ENCODE measurements at places on chromosomes 1 and 21.
A peak's percentile ranks its signal among the peaks of the same experiment; 100 is the strongest.

DNA sequence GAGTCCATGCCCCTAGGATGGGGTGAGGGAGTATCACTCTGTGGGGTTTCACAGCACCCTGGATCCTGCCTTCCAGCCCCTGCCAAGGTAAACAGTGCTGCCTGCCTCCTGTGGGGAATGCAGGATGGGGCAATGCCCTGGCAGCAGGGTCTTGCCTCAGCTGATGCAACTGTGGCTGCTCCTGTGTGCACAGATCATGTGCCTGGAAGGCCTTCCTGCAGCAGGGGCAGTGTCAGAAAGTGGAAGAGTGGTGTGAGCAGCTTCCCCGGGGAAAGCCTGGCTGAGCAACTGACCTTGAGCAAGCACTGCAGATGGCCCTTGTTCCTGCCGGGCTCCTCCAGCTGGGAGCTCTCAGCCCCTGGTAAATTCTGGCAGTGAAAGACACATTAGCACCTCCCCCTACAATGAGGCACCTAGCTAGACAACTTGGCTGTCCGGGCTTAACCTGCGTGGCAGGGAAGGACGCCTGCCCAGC, 9.9 kb downstream of the TOR3A start:
- no peak for DNase-seq

DNA sequence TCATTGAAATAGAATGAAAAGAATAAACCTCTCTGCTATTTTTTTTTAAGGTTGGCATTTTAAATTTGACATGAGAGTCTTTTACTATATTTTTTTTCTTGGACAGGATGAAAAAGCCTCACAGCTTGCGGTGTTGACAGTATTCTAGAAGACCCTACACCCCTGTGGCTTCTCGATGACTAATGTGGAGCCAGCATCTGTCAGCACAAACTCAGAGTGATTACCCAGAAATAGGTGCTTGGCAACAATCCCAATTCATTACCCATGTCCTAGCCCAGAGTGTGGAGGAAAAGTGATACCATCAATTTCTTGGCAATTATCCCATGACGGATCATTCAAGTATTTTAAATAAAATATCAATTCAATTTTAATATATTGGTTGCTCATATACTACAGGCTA, 186.8 kb upstream of the MAP1LC3C start:
- DNase-seq = peak; percentile 26

DNA sequence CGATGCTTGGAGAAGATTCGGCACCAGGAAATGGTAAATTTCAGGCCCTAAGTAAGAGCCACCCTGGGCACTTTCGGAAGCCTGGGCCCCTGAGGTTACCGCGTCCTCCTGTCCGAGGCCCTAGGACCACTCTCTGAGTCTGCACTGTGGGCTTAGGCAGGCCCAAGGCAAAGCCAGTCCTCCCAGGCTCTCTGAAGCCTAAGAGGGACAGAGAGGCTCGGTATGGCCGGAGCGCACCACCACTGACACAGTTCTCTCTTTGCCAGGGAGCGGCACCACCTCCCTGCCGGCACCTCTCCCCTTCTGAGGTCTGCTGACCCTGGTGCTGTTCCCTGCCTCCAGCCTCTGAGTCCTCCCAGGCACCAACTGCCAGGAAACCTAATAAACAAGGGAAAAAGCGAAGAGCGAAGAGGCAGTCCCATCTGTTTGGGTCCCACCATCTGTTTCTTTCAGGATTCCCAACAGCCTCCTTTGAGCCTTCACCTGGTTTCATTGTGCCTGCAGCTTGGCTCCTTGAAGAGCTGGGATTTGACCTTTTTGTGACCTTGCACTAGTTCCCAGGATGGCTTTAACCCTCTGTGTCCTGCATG, 57.7 kb downstream of the VWA5B1 start:
- no peak for DNase-seq

GRCh38 chr1:21022279-21023040, 154.2 kb downstream of the EIF4G3 start:
- peak; percentile 52 for DNase-seq

GRCh38 chr1:203316626-203317093, 11.3 kb downstream of the BTG2 start:
- no peak for DNase-seq

GRCh38 chr21:29449306-29449950, 150.7 kb downstream of the BACH1 start:
- no peak for DNase-seq

- no peak for DNase-seq
Observed at GRCh38 chr1:23473037-23473800, 10.8 kb downstream of the ASAP3 start.

DNA sequence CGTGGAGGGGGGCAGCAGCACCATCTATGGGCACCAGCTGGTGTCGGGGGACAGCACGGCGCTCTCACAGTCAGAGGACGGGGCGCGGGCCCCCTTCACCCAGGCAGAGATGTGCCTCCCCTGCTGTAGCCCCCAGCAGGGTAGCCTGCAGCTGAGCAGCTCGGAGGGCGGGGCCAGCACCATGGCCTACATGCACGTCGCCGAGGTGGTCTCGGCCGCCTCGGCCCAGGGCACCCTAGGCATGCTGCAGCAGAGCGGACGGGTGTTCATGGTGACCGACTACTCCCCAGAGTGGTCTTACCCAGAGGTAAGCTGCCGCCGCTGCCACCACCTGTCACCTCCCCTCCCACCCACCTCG, 106.2 kb upstream of the VAMP3 start:
- no peak for DNase-seq

DNA sequence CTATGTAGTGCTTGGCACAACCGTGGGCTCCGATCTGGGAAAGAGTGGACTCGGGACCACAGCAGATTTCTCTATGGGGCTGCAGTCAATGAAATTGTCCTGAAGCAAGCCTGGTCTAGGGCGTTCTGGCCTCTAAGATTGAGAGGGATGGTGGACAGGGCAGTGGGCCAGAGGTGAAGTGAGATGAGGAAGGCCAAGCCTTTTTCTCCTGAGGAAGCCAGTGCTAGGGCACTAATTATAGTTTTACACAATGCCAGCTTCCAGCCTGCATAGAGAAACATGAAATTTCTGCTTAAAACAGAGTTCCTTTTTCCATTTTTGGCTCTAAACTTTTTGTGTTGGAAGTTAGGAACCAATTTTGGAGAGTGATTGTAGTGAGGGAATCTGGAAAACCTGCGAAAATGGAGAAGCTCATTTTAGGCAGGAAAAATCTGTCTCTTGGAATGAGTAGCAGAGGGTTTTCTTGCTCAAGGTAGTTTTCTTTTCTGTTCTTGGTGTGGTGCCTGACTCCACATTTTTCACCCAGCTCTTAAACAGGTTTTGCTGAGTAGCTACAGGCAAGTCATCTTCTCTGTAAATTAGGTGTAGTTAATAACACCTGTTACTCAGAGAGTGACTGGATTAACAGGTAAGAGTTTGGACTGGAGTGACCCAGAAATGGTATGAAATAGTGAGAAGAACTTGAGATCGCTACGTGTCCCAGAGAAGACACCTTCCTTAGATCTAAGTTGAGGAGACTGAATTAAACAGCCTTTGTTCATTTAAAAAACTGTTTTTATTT, 22.1 kb downstream of the UCK2 start:
- DNase-seq = no peak

DNA sequence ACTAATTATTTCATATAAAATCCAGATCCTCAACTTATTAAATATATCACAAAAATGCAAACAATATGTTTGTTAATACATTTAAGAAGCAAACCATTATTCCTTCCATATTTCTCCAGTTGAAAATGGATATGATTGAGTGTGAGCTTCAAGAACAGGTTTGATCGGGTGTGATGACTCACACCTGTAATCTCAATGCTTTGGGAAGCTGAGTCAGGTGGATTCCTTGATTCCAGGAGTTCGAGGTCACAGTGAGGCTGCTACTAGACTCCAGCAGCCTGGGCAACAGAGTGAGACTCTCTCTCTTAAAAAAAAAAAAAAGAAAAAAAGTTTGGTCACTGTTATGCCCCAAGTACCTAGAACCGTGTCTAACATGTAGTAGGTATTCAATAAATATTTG, 42.9 kb upstream of the RRP15 start:
- DNase-seq = peak; percentile 61

GRCh38 chr1:233180641-233181364, 114.7 kb downstream of the PCNX2 start:
- peak; percentile 13 for DNase-seq

GRCh38 chr21:37155186-37155585, 82.1 kb downstream of the TTC3 start:
- DNase-seq = no peak

GRCh38 chr1:66050123-66050522, 257.4 kb downstream of the PDE4B start:
- DNase-seq = no peak

- peak; percentile 89 for DNase-seq
Observed at GRCh38 chr1:159005676-159006075, 4.0 kb upstream of the IFI16 start.

DNA sequence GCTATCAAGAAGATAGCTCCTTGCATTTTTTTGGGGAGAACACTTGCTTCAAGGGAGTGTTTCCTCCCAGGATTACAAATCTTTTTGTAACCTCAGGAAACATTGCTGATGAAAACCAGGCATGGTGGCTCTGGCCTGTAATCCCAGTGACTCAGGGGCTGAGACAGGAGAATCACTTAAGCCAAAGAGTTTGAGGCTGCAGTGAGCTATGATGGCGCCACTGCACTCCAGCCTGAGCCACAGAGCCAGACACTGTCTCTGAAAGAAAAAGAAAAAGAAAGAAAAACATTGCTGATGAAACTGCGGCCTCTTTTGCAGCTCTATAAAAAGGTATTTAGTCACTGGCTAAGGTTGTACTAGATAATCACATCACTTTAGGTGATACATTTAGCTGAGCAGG, 7.3 kb downstream of the RNU1-2 start:
- DNase-seq = peak; percentile 57

DNA sequence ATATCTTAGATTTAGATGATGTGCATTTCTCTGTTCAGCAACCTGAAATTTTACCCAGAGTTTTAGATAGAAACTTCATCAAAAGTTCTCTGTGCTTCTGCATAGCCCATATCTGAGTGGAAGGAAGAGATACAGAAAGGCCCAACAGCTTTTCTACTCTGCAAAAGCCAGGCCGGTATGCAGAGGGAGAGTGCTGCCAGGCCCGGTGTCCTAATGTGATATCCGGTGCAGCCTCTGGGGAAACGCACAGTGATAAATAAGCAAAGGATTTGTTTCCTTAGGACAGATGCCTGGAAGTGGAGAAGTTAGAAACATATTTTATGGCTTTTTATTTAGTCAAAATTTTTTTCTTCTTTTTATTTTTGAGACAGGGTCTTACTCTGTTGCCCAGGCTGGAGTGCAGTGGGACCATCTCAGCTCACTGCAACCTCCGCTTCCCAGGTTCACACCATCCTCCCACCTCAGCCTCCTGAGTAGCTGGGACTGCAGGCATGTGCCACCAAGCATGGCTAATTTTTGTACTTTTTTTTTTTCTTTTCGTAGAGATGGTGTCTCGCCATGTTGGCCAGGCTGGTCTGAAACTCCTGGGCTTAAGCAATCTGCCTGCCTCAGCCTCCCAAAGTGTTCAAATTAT, 145.8 kb downstream of the PATJ start:
- no peak for DNase-seq

DNA sequence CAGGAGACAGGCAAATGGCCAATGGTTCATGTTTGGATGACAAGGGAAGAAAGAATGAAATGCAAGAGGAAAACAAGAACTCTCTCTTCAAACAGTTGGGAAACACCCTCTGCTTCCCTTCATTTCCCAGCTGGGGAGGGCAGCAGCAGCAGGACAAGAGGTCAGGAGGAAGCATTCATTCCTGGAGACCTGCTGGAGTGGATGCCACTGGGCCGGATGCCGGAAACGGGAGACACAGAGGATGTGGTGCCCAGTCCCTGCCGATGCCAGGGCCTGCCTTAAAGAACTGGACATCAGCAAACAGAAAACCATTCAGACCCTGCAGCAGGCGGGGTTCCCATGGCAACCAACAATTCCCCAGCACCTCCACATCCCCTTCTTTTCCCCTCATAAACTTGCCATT, 102.3 kb upstream of the ZNF648 start:
- no peak for DNase-seq

GRCh38 chr1:242211254-242212022, 212.5 kb upstream of the MAP1LC3C start:
- DNase-seq = peak; percentile 77

GRCh38 chr1:64917328-64917861, 49.0 kb downstream of the JAK1 start:
- DNase-seq = peak; percentile 89

- no peak for DNase-seq
Observed at GRCh38 chr1:116693759-116694480, 26.4 kb upstream of the IGSF3 start.

DNA sequence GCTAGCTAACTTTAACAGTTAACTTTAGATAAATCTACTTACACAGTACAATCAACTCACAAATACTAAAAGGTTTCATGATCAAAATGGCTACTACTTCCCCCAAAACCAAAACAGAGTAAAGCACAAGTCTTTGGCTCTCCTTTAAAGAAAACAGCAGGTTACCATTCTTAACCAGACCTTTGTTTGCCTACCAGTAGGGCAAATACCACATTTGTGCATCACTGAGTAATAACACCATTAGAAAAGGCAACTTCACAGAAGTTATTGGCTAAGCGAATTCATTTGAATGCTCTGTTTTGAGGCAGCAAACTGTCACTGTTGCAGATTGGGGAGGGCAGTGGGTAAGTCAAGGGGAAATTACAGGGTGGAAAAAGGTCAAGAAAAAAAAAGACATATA, 17.3 kb upstream of the SERPINC1 start:
- peak; percentile 7 for DNase-seq

DNA sequence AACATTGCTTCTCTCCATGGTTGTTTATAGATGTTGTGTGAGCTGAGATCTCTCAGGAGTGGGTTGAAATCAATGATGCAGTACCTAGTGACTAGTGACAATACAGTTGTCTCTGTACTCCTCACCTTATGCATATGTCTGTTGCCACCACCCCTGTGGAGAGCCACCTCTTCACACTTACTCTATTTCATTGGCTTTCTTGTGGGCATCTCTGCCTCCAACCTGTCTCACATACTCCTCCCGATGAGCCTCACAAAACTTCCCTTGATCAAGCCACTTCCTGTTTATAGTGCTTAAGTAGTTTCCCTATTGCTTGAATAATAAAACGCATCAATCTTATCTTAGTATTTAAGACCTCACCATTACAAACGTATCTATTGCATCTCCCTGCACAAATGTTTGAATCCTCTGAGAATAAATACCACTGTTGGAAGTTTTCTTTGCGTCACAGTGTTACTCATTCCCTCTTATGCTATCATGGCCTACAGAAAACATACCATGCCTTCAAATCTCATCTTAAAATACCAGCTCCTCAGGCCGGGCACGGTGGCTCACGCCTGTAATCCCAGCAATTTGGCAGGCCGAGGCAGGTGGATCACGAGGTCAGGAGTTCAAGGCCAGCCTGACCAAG, 54.7 kb upstream of the GREM2 start:
- no peak for DNase-seq

DNA sequence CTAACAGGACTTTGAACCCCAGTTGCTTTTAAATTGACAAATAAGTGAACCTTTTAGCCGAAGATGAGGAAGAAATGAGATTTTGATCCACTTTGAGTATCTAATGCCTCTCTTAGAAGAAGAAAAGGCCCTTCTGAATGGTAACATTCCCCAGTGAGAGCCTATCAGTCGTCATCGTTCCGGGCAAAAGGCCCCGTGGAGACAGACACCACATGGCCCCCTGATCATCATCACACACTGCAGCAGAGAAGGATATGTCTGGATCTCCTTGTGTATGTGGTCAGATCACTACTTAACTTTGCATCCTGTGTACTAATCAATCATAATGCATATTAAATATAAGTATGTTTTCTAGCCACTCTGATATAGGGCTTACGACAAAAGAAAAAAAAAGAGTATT, 87.3 kb upstream of the SMYD2 start:
- no peak for DNase-seq
